Stimulated activated CD8-positive, alpha-beta memory T cell treated with anti-CD3 and anti-CD28 coated beads, Interleukin-12 subunit alpha, Interleukin-12 subunit beta, amount 100 ng/mL, for 4 hours (primary cell): ENCODE measurements at places on chromosomes 12 and 14.
A peak's percentile ranks its signal among the peaks of the same experiment; 100 is the strongest.

GRCh38 chr12:17652436-17652835 lies 437.6 kb downstream of the RERGL start:
- no peak for DNase-seq

GRCh38 chr12:96327889-96328288 lies 72.3 kb downstream of the CDK17 start:
- DNase-seq = no peak

DNA sequence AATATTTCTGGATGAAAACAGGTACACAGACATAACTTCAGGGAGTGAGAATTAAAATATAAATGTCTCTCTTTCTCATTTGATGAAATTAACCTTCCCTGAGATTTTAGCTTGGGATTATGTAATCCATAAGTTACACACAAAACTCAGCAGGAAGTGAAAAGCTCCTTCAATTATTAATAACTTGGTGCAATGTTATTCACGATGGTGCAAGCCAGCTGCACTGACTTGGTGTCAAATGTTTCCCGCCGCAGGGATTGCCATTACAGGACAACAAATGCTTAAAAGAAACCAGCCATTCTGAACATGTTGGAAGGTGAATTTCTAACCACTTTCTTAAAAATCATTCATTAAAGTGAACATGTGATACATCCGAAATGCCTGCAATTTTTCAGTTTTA lies 250.4 kb downstream of the FOXN3 start:
- DNase-seq = no peak

- DNase-seq = no peak
Measured at GRCh38 chr12:2668816-2669215, 126.0 kb upstream of the FKBP4 start.

GRCh38 chr14:60845523-60845922 lies 111.0 kb downstream of the MNAT1 start:
- no peak for DNase-seq

- DNase-seq = no peak
Measured at GRCh38 chr12:9755567-9755966, 5.1 kb downstream of the CD69 start.

GRCh38 chr14:105419195-105420091 lies at the start of gene MTA1:
Gene MTA1 (plus strand): TSS chr14:105419827. CDS start chr14:105420036, 209 bp downstream.
- DNase-seq = peak; percentile 30

DNA sequence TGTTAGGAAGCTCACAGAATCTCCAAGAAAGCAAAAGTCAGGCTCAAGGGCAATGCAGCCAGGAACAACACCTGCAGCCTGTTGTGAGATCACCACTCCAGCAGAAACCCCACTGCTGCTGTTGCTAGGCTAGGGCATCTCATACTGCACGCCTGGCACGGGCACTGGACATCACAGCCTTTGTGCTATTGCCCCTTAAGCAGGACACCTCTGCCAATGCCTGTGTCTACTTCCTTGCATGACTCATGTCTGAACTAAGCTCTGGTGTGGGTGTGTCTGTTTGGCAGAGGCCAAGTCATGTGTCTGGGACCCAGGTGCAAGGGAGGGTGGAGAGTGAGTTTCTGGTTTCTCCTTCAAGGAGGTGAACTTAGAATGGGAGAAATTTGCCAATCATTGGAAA lies 10.0 kb upstream of the DDX47 start:
- no peak for DNase-seq

DNA sequence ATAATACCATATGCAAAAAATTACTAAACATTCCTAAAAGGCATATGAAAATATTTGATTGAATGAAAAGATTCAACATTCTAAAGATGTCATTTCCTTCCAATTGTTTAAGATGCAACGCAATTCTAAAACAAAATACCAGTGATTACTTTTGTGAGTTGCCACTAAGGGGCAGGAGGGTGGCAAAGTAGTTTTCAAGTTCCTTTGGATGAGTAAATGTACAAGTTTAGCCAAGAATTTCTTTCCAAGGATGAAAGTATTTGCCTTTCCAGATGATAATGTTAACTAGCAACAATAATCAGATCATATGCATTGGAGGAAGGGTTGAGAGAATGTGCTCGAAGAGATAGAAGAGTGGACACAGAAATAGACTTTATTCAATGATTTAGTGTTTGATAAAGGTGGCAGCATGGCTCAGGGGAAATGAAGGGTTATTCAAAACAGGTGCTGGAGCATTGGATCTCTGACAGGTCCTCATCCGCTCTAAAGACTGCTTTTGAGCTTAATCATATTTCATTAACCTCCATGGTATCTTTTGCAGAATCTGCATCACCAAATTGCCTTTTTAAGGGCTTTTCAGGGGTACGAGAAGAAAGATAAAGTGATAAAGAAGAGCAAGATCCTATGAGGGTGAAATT lies 678.5 kb upstream of the TBX3 start:
- DNase-seq = no peak

DNA sequence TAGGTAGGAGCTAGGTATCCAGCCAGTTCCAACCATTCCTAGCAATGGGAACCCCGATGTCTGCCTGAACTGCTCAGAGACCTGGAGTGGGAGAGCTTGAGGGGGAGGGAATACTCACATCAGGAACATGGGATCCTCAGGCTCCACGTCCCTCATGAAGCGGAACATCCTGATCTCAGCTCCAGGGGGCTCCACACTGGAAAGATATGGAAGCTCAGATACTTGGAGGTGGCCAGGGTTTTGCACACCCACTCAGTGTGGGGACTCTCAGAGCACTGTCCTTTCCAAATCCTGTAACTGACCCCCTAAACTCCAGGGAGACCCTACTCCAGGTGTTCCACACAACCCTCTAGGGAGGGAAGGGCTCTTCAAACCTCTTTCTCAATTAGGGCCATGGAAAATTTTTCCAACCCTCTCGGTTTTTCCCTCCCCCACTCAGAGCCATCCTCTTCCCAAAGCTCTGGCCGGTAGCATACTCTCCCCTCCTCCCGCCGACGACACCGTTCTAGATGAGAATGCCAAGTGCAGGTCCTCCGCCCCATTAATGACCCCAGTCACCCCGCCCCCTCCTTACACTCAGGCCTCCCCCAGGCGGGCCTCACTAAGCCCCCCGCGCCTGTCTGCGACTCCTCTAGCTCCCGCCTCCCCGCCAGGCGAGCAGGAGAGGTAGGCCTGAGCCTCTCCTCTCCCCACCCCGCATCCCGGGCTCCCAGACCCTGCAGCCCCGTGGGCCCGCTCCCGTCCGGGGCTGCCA lies 597 bp downstream of the MLF2 start:
- no peak for DNase-seq

DNA sequence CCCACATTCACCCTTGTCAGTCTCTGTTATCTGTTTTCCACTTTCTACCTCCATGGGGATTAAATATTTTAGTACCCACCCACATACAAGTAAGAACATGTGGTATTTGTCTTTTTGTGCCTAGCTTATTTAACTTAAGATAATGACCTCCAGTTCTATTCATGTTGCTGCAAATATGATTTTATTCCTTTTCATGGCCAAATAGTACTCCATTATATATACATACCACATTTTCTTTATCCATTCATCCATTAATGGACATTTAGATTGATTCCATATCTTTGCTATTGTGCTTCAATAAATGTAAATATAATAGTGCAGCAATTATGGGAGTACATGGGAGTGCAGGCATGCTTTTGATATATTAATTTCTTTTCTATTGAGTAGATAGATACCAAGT lies 185.8 kb downstream of the RPAP3 start:
- no peak for DNase-seq

- peak; percentile 32 for DNase-seq
Measured at GRCh38 chr14:98138666-98139065, 1133.3 kb downstream of the BCL11B start.

DNA sequence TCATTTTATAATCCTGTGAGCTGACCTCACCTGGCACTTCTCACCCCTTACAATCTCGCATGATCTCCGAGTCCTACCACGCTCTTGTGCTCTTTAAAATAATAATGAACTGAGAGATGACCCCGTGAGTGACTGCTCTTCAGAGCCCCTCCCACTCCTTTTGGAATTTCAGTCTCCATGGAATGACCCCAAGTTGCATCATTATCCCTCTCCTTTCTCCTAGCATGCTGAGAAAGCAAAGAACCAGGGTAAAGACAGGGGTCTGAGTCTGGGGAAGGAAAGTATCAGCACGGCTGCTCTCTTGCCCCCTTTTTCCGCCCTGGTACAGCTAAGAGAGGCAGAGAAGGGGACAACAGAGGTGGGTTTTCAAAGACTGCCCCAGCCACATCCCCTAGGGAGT lies 178.3 kb upstream of the PLEKHA5 start:
- DNase-seq = no peak

DNA sequence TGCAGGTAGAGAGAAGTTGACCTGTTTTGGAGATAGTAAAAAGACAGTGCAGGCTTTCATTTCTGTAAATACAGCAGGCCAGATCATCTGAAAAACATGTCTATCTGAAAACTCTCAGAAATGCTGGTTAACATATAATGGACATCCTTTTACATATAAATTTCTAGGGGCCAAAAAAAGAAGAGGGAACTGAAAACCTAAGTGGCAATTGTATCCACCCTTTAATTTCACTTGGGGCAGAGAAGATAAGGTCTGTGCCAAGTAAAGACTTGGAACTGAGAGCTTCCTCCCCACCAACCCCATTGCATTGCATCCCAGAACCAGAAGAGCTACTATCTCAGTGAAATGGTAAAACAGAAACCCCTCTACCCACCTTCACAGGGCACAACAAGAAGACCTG lies 141.0 kb downstream of the SRGAP1 start:
- no peak for DNase-seq
